B cell (primary cell): ENCODE measurements at places on chromosomes 2 and 18. TPM values are rescaled to one million over a fixed set of nuclear protein-coding genes. Genes with fewer than 3 reads are reported as not detected.

DNA sequence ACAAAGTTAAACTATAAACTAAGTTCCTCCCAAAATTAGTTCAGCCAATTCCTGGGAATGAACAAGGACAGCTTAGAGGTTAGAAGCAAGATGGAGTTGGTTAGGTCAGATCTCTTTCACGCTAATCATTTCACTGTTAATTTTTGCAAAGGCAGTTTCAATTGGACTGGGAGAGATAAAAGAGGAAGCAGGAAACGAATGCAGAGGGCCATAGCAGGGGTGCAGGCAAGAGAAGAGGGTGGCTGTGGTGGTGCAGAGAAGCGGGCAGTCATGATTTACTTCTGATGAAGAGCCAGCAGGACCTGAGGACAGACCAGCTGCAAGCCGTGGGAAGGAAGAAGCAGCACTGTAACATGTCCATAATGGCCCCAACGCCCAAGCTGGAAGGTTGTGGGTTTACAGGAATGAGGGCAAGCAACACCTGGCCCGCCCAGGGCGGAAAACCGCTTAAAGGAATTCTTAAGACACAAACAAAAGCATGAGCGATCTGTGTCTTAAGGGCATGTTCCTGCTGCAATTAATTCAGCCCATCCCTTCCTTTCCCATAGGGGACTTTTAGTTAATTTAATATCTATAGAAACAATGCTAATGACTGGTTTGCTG lies 4.1 kb upstream of the RMP24 start:
- no peaks in the 10 kb centered on the region for H3K36me3 ChIP-seq
- DNase-seq, result no peak
- H3K27ac ChIP-seq, result no peak overlapping the region
- H3K4me1 ChIP-seq, result peaks cover 28% of the 10 kb centered on the region

DNA sequence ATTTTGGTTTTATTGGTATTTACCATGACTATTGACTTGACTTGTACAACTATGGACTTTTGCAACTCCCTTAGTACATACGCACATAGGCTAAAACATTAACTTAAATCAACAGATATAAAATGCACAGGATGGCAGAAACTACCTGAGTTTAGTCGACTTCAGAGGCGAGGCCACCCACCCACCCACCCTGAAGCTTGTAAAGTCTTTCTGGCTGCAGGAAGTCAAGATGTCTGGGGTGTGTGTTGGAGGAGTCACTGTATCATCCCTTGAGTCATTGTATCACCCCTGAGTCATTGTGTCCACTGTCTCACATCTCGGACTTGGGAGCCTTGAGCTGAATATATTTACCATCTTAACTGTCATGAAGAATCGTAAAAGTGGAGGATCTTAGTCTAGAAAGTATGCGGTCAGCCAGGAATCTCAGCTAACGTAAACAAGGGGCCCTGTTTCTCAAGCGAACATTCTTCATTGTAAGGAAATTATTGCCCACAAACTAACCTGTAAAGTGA lies 140.0 kb upstream of the ST6GAL2 start:
- no peak overlapping the region for H3K27ac ChIP-seq
- H3K36me3 ChIP-seq, result no peaks in the 10 kb centered on the region
- no peaks in the 10 kb centered on the region for H3K4me1 ChIP-seq
- H3K4me3 ChIP-seq, result no peak overlapping the region
- no peak for DNase-seq

DNA sequence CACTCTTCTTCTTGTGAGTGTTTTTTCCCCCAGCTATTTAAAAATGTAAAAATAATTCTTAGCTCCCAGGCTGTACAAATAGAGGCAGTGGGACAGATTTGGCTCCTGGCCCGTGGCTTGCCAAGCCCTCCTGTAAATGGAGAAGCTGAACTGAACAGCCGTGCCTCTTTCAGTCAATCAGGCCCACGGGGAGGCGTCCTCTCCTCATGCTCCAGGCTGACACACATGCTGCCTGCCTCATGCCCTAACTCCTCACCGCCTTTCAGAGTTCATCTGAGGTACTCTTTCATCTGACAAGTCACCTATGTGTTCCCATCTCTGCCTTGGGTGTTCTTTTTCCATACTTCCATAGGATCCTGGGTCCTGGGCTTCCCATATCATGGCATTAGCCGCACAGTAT lies 58.9 kb downstream of the BMP10 start:
- DNase-seq, result no peak
- H3K27ac ChIP-seq, result no peak overlapping the region
- H3K4me1 ChIP-seq, result peaks cover 28% of the 10 kb centered on the region
- peaks cover 17% of the 10 kb centered on the region for H3K36me3 ChIP-seq
- H3K4me3 ChIP-seq, result no peak overlapping the region

DNA sequence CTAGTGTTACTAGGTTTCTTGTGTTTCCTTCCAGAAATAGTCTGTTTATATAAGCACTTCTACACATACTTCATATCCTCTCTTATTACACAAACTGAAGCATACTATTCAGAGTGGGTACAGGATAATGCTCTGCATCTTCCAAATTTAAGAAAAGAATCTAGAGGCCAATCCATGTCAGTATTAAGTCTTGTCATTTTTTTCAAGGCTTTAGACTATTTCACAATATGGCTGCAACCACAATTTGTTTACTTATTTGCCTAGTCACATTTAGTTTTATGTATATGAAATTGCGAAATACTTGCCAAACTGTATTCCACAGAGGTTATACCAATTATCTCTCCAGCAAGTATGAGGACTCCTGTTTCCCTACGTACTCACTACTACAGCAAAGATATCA lies 27.9 kb downstream of the IWS1 start:
- peaks cover 77% of the 10 kb centered on the region for H3K36me3 ChIP-seq
- no peak for DNase-seq
- no peak overlapping the region for H3K27ac ChIP-seq
- H3K4me1 ChIP-seq, result no peaks in the 10 kb centered on the region
- no peaks in the 10 kb centered on the region for H3K27me3 ChIP-seq
- no peak overlapping the region for H3K4me3 ChIP-seq

L3MBTL4 gene
- polyA plus RNA-seq, result 3.0 and 6.0 TPM in 2 replicates

DNA sequence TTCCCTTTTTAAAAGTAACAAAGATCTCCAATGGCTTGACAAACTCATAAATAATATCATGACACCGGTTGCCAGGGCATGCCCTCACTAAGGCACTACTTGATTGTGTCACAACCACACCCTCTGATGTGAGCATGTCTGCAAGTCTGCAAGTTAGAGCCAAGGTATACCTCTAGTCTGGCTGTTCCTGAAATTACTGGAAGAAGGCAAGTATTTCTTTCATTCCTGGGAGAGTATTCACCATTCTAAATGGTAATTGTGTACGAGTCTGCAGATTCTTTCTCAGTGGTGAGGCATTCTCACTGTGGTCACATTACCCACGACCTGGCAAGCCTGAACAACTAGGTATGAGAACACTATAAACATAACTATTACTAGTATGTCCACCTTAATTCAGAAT lies 25.7 kb upstream of the RNU4ATAC start:
- H3K36me3 ChIP-seq, result peaks cover 6% of the 10 kb centered on the region
- no peak for DNase-seq
- no peak overlapping the region for H3K4me3 ChIP-seq

DNA sequence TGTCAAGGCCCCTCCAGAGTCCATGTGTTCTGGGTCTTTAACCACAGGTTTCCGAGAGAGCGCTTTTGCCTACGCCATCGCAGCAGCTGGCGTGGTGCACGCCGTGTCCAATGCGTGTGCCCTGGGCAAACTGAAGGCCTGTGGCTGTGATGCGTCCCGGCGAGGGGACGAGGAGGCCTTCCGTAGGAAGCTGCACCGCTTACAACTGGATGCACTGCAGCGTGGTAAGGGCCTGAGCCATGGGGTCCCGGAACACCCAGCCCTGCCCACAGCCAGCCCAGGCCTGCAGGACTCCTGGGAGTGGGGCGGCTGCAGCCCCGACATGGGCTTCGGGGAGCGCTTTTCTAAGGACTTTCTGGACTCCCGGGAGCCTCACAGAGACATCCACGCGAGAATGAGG lies 9.3 kb downstream of the WNT10A start:
- no peak overlapping the region for H3K27ac ChIP-seq
- H3K27me3 ChIP-seq, result no peaks in the 10 kb centered on the region
- no peak for DNase-seq
- H3K4me3 ChIP-seq, result no peak overlapping the region

GRCh38 chr2:176109192-176109901 lies 2.3 kb downstream of the HOXD11 start:
- H3K4me1 ChIP-seq, result peaks cover 29% of the 10 kb centered on the region
- H3K4me3 ChIP-seq, result no peak overlapping the region
- no peaks in the 10 kb centered on the region for H3K36me3 ChIP-seq
- H3K27me3 ChIP-seq, result peaks cover 90% of the 10 kb centered on the region

DNA sequence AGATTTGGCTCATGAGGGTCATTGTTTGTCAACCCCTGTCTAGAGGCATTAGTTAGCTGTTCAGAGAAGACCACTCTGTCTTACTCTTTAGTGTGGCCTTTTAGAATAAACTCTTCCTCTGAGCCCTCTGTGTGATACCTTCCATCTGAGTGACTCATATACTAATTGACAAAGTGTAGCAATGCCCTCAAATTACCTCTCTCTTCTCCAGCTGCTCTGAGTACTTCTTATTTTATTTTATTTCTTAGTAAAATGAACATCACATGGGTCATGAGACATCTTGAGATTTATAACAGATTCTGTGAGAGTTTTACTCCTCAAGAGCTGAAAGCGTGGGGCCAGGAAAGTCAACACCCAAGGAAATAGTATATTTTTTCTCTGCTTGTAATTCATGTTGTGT lies 67.4 kb downstream of the KCTD18 start:
- no peak overlapping the region for H3K4me3 ChIP-seq
- no peak overlapping the region for H3K27ac ChIP-seq
- H3K4me1 ChIP-seq, result no peaks in the 10 kb centered on the region
- no peak for DNase-seq
- no peaks in the 10 kb centered on the region for H3K36me3 ChIP-seq
- no peaks in the 10 kb centered on the region for H3K27me3 ChIP-seq

SLC9A4 gene
- not detected in 2 replicates for polyA plus RNA-seq

- H3K27ac ChIP-seq, result no peak overlapping the region
- H3K27me3 ChIP-seq, result no peaks in the 10 kb centered on the region
- no peaks in the 10 kb centered on the region for H3K4me1 ChIP-seq
- DNase-seq, result no peak
- no peaks in the 10 kb centered on the region for H3K36me3 ChIP-seq
Measured at GRCh38 chr2:83944191-83944590, 514.9 kb downstream of the SUCLG1 start.

- H3K27me3 ChIP-seq, result no peaks in the 10 kb centered on the region
- DNase-seq, result no peak
- no peak overlapping the region for H3K4me3 ChIP-seq
- peaks cover 11% of the 10 kb centered on the region for H3K4me1 ChIP-seq
- no peaks in the 10 kb centered on the region for H3K36me3 ChIP-seq
Measured at GRCh38 chr2:64114912-64115277, 29.3 kb downstream of the PELI1 start.

GRCh38 chr18:23970161-23971096 lies 44.1 kb upstream of the TTC39C start:
- no peaks in the 10 kb centered on the region for H3K36me3 ChIP-seq
- no peak overlapping the region for H3K4me3 ChIP-seq
- peak; percentile 83 for DNase-seq
- no peaks in the 10 kb centered on the region for H3K27me3 ChIP-seq
- H3K27ac ChIP-seq, result peak overlapping the region; percentile 88
- H3K4me1 ChIP-seq, result peaks cover 54% of the 10 kb centered on the region

KIF5C gene
- 1.9 and 3.3 TPM in 2 replicates for polyA plus RNA-seq

LIPG gene
- not detected in 2 replicates for polyA plus RNA-seq

GRCh38 chr2:8509621-8510020 lies 172.2 kb upstream of the ID2 start:
- no peaks in the 10 kb centered on the region for H3K27me3 ChIP-seq
- H3K4me1 ChIP-seq, result peaks cover 3% of the 10 kb centered on the region
- H3K36me3 ChIP-seq, result no peaks in the 10 kb centered on the region
- DNase-seq, result no peak
- H3K4me3 ChIP-seq, result no peak overlapping the region

SEMA4C gene
- polyA plus RNA-seq, result 0.28 and 3.2 TPM in 2 replicates

CD28 gene
- 0.18 and 0.85 TPM in 2 replicates for polyA plus RNA-seq

DNA sequence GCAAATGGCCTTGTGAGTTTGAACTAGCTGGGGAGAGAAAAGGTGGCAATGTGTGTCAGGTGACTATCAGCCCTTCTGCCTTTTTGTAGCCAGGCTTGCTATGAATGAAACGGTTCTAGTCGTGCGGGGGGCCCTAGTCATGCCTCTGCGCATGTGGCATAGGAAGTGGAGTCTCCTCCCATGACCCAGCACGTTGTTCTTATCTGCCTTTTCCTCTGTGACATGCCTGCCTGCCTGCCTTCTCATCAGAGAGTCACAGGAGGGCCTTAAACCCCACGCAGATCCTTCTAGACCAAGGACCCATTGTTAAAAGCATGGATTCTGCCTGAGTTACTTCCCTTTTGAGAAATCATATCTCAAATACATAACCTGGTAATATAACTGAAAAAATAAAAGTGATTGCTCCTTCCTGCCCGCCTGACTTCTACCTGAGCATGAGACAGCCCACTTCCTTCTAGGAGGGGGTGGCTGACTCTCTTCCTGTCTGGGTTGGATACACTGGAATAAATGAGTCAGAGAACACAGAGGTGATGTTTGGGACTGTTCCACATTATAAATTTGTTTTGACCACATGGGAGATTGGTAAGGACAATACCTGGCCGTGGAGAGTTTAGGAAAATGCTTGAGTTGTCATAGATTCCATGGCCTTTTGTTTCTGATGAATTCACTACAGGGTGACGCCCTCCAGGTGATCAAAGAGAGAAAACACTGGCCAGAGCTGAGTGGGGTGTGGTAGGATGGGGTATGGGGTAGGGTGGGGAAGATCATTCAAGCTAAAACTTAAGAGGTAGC lies 49.8 kb downstream of the FBLN7 start:
- peak; percentile 44 for DNase-seq
- no peaks in the 10 kb centered on the region for H3K27me3 ChIP-seq
- H3K36me3 ChIP-seq, result no peaks in the 10 kb centered on the region
- H3K4me3 ChIP-seq, result no peak overlapping the region
- peak overlapping the region; percentile 78 for H3K27ac ChIP-seq
- H3K4me1 ChIP-seq, result peaks cover 15% of the 10 kb centered on the region

DNA sequence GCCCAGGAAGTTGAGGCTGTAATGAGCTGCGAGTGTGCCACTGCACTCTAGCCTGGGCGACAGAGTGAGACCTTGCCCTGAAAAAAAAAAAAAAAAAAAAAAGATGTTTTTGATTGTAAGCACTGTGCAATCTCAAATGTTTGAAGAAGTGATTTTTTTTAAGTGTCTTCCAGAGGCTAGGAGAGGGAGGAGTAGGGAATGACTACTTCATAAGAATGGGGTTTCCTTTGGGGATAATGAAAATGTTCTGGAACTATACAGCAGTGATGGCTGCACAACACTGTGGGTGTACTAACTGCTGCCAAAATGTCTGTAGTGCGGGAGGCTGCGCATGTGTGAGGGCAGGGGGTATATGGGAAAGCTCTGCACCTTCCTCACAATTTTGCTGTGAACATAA lies 83.7 kb downstream of the MCFD2 start:
- no peak overlapping the region for H3K27ac ChIP-seq
- no peaks in the 10 kb centered on the region for H3K4me1 ChIP-seq
- DNase-seq, result no peak
- no peaks in the 10 kb centered on the region for H3K27me3 ChIP-seq
- no peaks in the 10 kb centered on the region for H3K36me3 ChIP-seq

DNAJC10 gene
- polyA plus RNA-seq, result 41.3 and 62.6 TPM in 2 replicates

IL36G gene
- polyA plus RNA-seq, result not detected in 2 replicates

ALPG gene
- not detected in 2 replicates for polyA plus RNA-seq

GRCh38 chr2:108428286-108429009 lies 20.6 kb upstream of the GCC2 start:
- no peak for DNase-seq
- H3K36me3 ChIP-seq, result no peaks in the 10 kb centered on the region
- H3K27me3 ChIP-seq, result no peaks in the 10 kb centered on the region
- H3K27ac ChIP-seq, result no peak overlapping the region
- H3K4me3 ChIP-seq, result no peak overlapping the region

CAPN14 gene
- polyA plus RNA-seq, result 2.2 and 2.5 TPM in 2 replicates
